ENCODE measurements at places on chromosomes 5 and 9.

DNA sequence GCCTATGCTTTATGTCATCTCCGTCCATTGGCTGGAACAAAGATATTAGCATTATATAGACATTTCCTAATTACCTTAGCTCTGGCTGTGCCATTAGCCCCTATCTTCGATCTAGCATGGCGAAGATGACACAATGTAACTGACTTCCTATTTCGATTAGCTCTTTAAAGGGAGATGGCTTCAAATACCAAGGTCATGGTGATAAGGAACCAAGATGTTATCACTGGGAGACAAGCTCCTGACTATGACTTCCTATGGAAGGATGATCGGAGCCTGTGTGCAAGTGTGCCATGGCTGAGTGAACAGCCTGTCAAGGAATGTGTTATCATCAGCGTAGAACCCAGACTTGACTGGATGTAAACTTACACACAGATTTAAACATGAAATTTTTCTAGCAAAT, 602.1 kb downstream of the PSAT1 start:
- DNase-seq: no peak

DNA sequence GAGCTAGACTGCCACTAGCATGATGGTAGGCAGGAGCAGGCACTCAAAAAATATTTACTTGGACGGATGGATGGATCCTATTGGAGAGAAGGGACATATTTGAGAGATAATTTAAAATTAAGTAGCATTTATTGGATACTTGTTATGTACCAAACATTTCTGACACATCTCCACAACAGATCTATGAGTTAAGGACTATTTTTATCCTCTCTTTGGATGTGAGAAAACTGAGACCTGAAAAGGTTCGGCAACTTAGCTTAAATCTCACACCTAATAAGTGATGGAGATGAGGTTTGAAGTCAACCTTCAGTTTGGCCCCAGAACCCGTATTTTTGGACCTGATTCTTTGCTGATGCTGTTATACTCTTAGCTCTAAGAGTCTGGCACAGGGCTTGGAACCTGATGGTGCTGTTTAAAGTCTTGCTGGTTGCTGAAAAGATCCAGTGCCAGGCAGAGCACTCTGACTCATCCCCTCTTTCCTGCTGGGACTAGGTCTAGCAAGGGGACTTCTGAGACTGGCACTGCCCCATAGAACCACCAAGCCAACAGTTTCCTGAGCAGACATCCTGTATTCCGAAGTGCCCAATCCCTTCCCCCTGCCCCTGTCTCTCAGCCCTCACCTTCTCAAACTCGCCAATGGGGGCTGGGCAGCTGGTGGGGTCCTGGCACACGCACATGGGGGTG, 15.6 kb downstream of the SPARC start:
- DNase-seq: peak; percentile 61

DNA sequence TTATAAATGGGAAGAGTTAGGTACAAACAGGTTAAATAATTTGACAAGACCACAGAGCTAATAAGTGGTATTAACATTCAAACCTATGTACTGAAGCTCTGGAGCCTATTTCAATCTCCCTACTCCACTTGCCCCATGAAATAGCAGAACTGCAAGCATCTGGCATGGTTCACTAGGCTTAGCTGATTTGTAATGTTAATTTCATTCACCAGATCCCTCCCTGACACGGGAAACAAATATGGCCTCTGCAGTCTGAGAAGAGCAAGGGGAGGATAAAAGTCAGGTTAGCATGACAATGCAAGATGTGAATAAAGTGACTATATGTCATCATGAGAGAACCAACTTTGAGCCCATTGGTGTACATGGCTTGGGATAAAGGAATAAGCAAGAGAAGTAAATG, 428.8 kb downstream of the BRINP1 start:
- no peak for DNase-seq

- DNase-seq: no peak
Observed at GRCh38 chr9:130931508-130932254, 7.4 kb downstream of the FIBCD1 start.

- peak; percentile 75 for DNase-seq
Observed at GRCh38 chr9:3960661-3961144, 339.2 kb downstream of the GLIS3 start.

DNA sequence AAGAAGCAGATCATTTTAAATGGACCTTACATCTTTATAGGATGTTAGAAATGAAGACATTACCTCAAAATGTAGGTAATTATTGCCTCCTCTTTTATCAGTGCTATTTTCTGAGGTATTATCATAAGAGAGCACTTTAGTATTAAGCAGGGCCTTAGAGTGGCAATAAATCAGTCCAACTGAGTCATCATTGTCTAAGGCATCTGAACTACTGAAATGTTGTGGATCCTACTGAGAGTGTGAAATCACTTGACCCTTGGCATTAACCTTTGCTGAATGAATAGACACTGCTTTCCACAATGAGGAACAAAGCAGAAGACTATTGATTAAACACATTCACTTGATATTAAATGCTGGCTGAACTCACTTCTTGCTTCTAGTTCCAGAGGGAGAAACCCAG, 224.6 kb upstream of the ARRDC3 start:
- no peak for DNase-seq

DNA sequence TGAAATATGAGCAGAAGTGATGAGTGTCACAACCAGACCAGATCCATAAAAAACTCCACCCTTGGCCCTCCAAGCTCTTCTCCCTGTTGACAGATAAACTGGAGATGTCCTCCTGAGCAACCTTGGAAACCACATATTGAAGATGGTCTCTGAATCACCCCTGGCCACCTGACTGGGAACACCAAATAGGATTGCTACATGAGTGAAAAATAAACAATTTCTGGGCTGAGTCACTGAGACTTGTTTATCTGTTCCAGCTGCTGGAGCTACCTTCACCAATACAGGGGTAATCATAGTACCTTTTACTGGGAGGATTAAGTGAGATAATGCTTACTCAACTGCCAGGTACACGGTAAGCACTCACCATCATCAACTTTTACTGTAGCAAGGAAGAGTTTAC, 53.3 kb downstream of the PCA3 start:
- peak; percentile 91 for DNase-seq

GRCh38 chr5:3100921-3101551, 349.6 kb upstream of the IRX2 start:
- no peak for DNase-seq

GRCh38 chr9:21295992-21296391, 9.1 kb downstream of the IFNA5 start:
- DNase-seq: no peak

All from iris pigment epithelial cell (primary cell).